Breast epithelium (tissue), 4 donors: ENCODE measurements at places on chromosomes 6 and 20. TPM values are rescaled to one million over a fixed set of nuclear protein-coding genes. Genes with fewer than 3 reads are reported as not detected.

GRCh38 chr6:46719099-46719498 lies 16.1 kb downstream of the PLA2G7 start:
- no peak for DNase-seq

Gene MAN1A1
- total RNA-seq = 81.2 TPM

DNA sequence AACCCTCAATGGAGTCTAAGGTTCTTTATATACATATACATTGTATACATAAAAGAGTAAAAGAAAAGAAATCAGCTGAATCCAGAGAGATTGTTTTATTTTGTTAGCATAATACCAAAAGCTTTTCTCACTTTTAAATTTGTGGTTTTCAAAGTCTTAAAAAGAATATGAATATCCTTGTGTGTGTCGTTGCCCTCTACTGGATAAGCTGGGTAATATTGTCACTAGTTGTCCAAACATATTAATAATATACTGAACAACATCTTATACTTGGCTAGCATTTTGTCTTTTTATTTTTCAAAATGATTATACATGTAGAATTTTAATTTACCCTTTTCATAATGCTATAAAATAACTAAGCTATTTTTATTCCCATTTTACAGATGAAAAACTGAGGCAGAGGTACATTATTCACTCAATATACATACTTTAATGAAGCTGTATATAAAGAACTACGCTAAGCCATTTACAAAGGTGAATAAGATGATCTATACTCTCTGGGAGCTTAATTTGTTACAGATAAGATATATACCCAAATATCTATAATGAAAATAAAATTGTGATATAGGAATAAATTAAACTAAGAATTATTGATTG lies 531.7 kb downstream of the TFAP2B start:
- no peak for DNase-seq

DNA sequence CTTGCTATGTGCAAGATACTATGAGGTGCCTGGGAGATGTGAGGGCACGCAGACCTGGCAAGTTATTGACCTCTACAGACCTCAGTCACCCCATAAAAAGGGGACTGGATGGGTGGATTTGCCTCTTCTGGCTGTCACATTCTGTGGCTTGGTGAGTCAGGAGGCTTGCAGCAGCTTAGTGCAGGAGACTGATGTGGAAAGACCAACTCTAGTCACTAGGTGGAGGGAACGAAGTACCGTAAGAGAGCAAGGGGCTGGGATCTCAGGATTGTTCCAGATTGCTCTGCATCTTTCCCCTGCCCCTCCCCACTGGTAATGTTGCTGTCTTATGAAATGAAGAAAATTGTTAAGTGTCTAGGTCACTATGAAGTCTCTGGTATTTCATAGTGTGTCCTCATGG lies 3.3 kb downstream of the MAPRE1 start:
- DNase-seq = no peak

Gene C6orf52
- total RNA-seq = not detected

Gene GGTLC1
- not detected for total RNA-seq

- DNase-seq = no peak
Measured at GRCh38 chr6:35318196-35319171, 20.9 kb downstream of the DEF6 start.

Gene BFSP1
- 2.8 TPM for total RNA-seq

- peak; percentile 88 for DNase-seq
Measured at GRCh38 chr6:8707956-8708772, 272.8 kb upstream of the SLC35B3 start.

DNA sequence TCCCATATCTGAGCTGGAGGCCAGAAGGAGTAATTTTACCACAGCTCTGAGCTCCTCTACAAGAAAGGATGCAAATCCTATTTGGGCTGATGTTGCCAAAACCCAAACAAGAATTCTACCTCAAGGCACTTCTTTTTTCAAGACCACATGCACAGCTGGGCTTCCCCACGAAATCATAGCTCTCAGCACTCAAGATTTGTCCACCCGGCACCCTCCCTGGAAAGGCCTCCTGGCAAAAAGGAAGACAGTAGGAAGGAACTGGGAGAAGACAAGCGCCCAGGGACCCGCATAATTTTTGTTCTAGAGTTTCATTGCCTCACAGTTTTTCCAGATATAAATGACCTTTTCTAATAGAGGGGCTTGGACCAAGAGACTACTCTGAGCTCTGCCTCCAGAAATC lies 90.5 kb downstream of the BANF2 start:
- no peak for DNase-seq

Gene ATP6V1G2
- total RNA-seq = 0.44 TPM

Gene BMP5
- total RNA-seq = 5.1 TPM

DNA sequence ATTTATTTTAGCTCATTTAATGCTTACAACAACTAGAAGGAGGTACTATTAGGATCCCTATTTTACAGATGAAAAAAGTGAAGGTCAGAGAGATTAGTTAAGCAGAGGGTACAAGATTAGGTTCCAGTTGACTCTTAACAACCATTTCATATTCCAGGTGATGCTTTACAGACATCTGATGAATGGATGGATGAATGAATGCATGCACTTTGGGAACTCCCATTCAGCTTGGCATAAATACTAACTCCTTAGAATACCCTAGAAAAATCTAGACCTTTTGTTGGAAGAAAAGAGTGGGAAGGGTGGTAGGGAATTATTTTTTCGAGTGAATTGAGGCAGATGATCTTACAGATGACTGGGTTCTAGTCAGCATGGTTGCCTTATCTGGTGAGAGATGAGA lies 746 bp upstream of the SNRPB2 start:
- no peak for DNase-seq

Gene PCSK2
- total RNA-seq = not detected

DNA sequence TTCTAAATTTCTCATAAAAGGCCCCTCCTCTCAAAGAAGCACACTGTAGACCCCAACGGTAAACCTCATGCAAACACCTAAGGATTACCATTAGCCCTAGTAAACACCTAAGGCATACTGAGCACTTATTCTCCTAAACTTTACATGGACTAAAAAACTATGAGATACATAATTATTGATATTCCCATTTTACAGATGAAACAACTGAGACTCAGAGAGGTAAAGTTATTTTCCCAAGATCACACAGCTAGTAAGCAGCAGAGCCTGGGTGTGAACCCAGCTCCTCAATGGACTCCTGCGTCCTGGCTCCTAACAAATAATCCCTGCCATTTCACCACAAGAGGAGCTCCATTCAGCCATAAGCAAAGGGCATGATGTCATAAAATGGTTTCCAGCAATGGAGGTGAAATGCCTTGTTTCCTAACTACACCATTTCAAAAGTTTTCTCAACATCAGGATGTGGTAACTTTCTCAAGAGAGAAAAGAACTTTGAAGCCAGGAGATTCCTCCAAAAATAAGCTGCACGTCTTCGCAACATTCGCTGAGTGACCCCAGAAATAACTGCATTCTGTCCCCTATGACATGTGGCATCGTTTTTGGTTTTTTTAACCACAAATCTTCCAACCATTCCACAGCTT lies 4.1 kb downstream of the ATP9A start:
- no peak for DNase-seq

DNA sequence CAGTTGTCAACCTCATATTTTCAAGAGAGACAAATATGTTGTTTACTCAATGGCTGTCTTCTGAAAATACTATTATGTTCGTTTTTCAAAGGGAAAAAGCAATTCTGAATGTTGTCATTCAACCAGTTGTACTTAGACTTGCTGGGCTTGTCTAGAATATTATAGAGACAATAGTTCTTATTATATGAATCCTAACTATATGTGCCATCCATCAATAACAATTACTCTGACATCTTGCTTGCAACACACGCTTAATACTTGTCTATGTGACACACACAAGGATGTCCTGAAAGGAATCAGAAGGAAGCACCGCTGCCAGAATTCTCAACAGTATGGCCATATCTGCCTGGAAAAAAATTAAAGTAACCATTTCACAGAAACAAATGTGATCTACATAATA lies 283.3 kb upstream of the NRSN1 start:
- DNase-seq = no peak

DNA sequence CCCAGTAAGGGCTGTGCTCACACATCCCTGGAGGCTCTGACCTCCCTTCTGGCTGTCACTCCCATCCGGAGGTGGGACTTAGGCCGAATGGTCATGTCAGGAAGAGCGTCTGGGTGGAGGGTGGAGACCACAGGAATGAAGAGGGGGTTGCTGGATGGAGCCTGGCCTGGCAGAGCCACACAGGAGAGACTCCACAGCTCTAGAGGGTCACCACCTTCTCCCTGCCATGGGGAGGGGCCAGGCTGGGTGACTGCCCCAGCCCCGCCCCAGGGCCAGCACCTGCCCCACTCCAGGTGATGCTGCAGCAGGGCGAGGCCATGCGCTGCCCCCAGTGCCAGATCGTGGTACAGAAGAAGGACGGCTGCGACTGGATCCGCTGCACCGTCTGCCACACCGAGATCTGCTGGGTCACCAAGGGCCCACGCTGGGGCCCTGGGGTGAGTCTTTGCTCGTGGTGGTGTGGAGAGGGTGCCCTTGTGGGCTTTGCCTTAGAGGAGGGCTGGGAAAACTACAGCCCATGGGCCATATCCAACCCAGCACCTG lies 20.6 kb downstream of the RBCK1 start:
- DNase-seq = no peak

DNA sequence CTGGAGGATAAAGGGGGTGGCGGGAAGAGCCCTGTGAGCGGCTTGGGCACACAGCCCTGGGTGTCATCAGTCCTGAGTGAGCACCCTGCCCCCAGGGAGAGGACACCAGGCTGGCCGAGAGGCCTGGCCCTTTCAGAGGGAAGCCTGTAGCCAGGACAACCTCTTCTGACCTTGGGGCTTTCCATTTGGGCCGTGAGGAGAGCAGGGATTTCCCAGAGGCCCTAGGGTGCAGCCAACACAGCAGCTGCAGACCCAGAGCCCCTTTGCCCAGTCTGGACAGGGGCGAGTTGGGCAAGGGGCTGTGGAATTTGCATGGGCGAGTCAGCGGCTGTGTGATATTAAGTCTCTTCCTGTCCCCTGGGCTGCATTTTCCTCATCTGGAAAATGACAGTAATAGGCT lies 6.3 kb downstream of the MAP1LC3A start:
- no peak for DNase-seq

DNA sequence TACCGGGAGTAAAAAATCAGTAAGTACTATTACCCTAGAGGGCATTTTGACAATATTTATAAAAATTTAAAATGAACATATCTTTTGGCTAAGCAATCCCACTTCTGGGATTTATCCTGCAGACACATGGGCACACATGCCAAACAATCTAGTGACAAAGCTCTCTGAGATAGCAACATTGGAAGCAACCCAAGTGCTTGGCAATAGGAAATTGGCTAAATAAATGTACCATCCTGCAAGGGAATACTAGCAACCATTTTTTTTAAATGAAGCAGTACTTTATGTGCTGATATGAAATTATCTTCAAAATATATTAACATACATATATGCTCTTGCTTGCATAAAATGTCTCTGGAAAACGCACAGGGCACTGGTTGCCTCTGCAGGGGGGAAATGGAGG lies 133.8 kb downstream of the SNX5 start:
- DNase-seq = no peak

DNA sequence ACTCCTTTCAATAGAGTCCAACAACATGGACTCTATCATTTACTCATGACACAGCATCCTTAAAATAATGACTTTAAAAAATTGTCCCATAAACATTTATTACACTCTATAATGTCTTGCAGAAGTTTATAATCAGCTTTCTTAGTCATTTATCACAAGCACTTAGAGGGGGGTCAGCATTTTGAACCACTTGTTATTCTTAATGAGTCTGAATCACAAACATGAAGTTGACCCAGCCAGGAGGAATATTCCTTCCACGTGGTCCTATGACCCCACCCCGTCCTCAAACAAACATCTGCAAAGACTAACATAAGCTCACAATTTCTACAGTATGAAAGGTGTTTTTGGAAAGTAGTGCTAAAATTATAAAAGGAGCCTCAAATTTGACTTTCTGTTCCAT lies 91.1 kb downstream of the MTFR2 start:
- DNase-seq = no peak

DNA sequence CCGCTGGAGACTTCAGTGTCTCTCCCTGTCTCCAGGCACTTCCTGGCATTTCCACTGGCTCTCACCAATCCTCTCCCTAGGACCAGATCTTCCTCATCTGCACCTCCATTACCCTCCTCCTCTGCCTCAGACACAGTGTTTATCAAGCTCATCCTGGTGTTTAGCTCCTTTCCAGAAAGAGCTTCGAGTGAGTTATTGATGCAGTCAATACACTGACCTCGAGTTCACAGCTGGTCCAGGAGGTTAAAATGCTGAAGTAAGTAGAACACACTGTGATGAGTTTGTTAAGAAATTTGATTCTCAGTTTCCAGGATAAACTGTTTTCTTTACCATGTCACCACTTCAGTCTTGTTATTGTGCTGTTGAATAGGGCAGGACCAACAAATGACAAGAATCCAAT lies 42.1 kb upstream of the ARMC2 start:
- no peak for DNase-seq

DNA sequence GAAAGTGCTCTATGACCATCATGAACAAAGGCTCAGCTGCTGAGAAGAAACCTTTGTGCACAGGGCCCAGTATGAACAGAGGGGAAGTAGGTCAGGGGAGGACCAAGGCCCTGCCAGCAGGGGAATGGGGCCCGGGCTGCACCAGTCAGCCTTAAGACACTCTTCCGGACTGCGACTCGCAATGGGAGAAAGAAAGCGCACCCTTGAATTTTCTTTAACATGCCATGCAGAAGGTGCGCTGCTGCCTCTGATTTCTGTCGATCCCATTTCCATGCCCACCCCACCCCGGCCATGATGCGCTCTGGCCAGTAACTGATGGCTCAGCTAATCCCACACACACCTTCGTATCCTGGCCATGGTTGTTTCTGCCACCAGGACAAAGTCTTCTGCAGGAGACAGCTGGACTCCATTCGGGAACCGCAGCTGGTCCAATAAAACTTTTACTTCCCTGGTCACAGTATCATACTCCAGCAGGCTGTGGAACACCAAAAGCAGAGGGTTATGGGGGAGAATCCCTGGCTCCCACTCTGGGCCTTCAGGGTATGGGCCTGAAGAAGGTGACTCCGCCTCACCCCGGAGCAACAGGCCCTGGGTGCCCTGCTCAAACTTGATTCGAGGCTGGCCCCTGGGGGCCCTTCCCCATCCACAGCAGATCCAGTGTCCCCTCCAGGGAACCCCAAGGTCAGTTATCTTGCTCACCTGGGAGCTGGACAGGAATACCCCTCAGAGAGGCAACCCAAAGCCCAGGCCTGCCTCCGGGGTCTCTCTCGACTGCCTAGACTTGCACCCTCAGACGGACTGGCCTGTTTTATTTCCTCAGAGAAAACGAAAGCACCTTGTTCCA lies 20.3 kb downstream of the CST7 start:
- DNase-seq = no peak
